ENCODE measurements at places on chromosomes 1 and 21. TPM values are rescaled to one million over a fixed set of nuclear protein-coding genes. Genes with fewer than 3 reads are reported as not detected.

- DNase-seq = no peak
Measured at GRCh38 chr1:10905841-10906655, 106.4 kb upstream of the TARDBP start.

DNA sequence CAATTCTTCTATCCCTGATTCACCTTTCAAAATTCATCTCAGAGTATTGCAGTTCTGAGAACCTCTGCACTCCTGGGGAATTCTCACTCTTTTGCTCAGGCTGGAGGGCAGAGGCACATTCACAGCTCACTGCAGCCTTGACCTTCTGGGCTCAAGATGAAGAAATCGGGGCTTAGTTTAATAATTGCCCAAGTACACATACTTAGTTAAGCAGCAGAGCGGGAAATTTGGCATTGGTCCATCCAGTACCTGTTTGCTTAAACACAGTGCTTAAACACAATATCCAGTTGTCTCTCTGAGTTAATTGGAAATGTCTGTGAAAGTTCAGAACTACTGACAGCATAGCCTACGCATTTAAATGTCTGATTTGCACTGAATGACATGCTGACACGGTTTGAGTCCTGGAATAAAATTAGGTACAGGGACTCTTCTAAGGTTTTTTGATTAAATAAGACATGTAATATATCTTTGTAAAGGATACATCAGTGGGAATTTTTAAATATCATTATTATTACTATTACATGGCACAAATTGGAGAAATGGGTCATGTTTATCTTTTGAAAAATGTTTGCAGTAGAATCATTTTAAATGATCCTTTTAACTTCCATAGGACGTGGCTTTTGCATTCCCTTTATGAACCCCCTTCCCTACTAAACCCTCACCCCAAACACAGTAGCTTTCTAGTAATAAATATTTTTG lies 337.4 kb downstream of the SRGAP2C start:
- peak; percentile 91 for DNase-seq

GRCh38 chr1:44810101-44810761 lies 1.9 kb downstream of the BTBD19 start:
- peak; percentile 83 for DNase-seq

GRCh38 chr1:153888533-153888932 lies 34.2 kb downstream of the GATAD2B start:
- DNase-seq = no peak

- DNase-seq = no peak
Measured at GRCh38 chr21:35106246-35106835, 57.2 kb upstream of the RUNX1 start.

GRCh38 chr1:76933847-76934815 lies 66.9 kb downstream of the ST6GALNAC5 start:
- no peak for DNase-seq

GRCh38 chr1:201298396-201299381 lies 15.4 kb downstream of the PKP1 start:
- peak; percentile 50 for DNase-seq

GRCh38 chr1:153465811-153466636 lies 5.6 kb upstream of the S100A7 start:
- peak; percentile 38 for DNase-seq

GRCh38 chr1:51564124-51564523 lies 45.1 kb upstream of the EPS15 start:
- DNase-seq = no peak

GRCh38 chr1:216458812-216459211 lies 35.6 kb upstream of the USH2A start:
- DNase-seq = no peak

GRCh38 chr1:29270929-29271521 lies 34.7 kb downstream of the PTPRU start:
- DNase-seq = no peak

DNA sequence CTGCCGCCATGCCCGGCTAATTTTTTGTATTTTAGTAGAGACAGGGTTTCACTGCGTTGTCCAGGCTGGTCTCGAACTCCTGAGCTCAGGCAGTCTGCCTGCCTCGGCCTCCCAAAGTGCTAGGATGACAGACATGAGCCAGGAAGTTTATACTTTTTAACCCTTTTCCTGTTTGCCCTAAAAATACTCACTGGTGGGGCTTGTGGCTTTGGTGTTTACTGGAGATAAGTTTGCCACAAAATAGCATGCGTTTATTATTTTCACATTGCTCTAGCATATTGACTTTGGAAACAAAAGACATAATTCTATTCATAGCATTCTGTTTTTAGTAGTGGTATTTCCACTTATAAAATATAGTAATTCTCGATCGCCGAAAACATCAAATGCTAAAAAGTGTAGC lies 19.8 kb upstream of the GTF2B start:
- no peak for DNase-seq

SH3D21 gene
- 12.1 TPM for total RNA-seq

NKAIN1 gene
- 0.14 TPM for total RNA-seq

TMEM240 gene
- total RNA-seq = 4.7 TPM

ACTA1 gene
- 0.17 TPM for total RNA-seq

NDC1 gene
- total RNA-seq = 9.7 TPM

Measured in mucosa of gallbladder (tissue), 1 donor.